ENCODE measurements at places on chromosomes 5 and 9. TPM values are rescaled to one million over a fixed set of nuclear protein-coding genes. Genes with fewer than 3 reads are reported as not detected.

Gene SLC25A2
- total RNA-seq: 2.2 TPM

Gene ADRA1B
- 39.6 TPM for total RNA-seq

- peaks cover 100% of the 10 kb centered on the region for H3K36me3 ChIP-seq
- H3K4me1 ChIP-seq: no peaks in the 10 kb centered on the region
- no peaks in the 10 kb centered on the region for H3K27me3 ChIP-seq
- H3K4me3 ChIP-seq: no peak overlapping the region
- DNase-seq: no peak
These were observed 43.1 kb downstream of the SPTAN1 start for GRCh38 chr9:128595471-128595870.

GRCh38 chr9:133762488-133763271, 24.5 kb upstream of the SARDH start:
- H3K4me3 ChIP-seq: no peak overlapping the region
- DNase-seq: peak; percentile 58
- no peak overlapping the region for H3K27ac ChIP-seq
- H3K4me1 ChIP-seq: no peaks in the 10 kb centered on the region

Gene AHRR
- 19.1 TPM for total RNA-seq

- no peaks in the 10 kb centered on the region for H3K4me1 ChIP-seq
- no peaks in the 10 kb centered on the region for H3K27me3 ChIP-seq
- H3K4me3 ChIP-seq: no peak overlapping the region
- no peak overlapping the region for H3K27ac ChIP-seq
- H3K36me3 ChIP-seq: no peaks in the 10 kb centered on the region
These were observed 286.0 kb upstream of the DAP start for GRCh38 chr5:11047030-11047429.

DNA sequence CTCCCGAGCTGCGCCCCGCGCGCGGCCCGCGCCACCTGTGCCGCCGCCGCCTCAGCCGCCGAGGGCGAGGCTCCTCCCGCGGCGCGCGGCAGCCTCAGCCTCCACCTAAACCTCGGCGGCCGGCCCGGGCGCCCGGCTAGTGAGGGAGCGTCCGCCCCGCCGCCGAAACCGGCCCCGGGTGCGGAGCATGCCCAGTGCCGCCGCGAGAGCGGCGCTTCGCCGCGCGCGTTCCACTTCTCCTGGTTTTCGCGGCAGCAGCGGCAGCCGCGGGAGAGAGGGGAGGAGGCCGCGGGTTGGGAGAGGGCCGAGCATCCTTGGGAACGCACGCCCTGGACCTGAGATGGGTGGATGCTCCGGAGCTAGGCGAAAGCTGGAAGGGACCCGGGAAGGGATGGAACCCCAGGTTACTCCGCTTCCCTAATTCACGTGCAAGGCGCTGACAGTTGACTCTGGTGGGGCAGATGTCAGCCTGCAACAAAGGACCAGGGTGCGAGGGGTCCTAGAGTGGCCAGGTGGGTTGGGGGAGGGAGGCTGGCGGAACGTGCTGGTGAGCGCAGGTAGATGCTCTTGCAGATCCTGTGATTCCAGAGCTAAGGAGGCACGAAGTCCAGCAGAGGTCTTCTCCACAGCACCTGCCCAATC, at the start of gene CTNND2:
Gene CTNND2 (minus strand): TSS at position 182 of the 642 bp plus-strand sequence. CDS start 593 bp downstream, outside the sequence.
- H3K27ac ChIP-seq: peak within 1 kb of the TSS; percentile 83
- H3K27me3 ChIP-seq: peaks cover 15% of the 10 kb centered on the region
- no peaks in the 10 kb centered on the region for H3K4me1 ChIP-seq

All from spleen (tissue), 13 donors.